ENCODE measurements at places on chromosomes 1 and 21. TPM values are rescaled to one million over a fixed set of nuclear protein-coding genes. Genes with fewer than 3 reads are reported as not detected.

ATP5PO gene
- 115 TPM for total RNA-seq

FALEC gene
- 0.36 TPM for total RNA-seq

DNA sequence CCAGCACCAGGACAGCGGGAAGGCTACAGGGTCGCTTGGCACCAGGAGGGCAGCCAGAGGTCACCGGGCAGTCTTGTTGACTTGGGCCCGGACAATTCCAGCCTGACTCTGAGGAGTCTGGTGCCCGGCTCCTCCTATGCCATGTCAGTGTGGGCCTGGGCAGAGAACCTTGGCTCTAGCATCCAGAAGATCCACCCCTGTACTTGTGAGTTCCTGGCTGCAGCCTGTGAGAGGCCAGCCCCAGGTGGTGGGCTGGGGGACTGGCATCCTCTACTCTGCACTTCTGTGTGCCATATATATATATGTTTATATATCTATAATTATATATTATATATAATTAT is 11.6 kb upstream of the PTPN7 start:
- no peak for DNase-seq

DNA sequence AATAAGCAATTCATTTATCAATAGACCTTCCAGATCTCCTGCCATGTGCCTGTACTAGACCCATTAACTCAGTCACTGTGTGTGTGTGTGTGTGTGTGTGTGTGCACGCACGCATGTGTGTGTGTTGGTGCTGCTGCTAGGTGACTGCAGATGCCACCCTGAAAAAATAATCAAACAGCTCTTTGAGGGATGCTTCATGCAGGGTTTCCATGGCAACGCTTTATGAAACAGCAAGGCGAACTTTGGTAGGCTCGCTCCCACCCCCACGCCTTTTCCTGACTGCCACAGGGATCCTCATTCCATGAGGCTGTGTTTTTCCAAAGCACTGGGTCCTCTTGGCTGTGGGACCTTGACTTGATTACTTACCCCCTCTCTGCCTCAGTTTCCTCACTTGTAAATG is 94.0 kb downstream of the HMGB4 start:
- no peak for DNase-seq

CNTN2 gene
- under 0.01 TPM for total RNA-seq

DNA sequence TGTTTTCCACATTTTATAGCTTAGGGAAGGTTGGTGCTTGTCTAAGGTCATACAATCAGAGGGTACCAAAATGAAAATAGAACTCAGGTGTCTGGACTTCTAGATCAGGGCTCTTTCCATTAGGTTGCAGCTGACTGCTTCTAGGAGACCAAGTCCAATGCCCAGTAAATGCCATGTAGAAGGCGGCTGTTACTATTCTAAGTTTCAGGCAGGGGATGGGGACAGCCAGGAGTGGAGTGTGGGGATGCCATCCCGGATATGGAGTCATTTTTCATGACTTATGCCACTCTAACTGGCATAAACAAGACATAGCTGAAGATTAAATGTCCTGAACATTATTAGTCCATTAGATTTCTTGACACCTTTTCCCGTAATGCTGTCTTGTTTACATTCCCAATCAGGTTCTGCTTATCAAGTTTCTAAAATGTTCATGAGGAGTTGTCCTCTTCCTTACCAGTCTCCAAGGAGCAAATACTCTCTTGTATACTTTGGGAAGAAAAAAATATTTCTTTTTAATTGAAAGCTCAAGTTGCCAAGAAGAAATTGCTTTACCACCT is 31.5 kb downstream of the XCL1 start:
- DNase-seq, result no peak

DNA sequence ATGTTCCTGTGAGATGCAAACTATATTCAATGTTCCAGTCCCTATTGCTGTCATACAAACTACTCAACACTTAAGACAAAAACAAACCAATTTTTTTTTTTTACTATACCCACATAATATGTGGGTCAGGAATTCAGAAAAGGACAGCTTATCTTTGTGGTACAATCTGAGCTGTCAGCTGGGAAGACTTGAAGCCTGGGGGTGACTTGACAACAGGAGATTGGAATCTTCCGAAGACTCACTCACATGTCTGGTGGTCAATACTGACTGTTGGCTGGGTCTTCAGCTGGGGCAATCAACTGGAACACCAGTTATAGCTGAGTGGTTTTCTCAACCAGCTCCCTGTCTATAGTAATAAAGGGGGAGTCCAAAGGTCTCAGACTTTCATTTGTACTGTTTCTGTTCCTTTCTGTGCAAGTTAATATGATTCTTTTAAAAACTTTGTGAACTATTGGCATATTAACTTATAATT is 81.7 kb upstream of the ATP1B1 start:
- DNase-seq, result no peak

TSPAN2 gene
- total RNA-seq, result 2.1 TPM

HPCAL4 gene
- total RNA-seq, result not detected

- peak; percentile 61 for DNase-seq
Measured at GRCh38 chr1:227315629-227316346, 2.5 kb downstream of the CDC42BPA start.

GRCh38 chr1:236460103-236460502 is 63.7 kb upstream of the LGALS8 start:
- DNase-seq, result no peak

OR2T29 gene
- not detected for total RNA-seq

OXCT2 gene
- total RNA-seq, result 1.1 TPM

GRCh38 chr1:41350055-41350378 is 11.2 kb upstream of the FOXO6 start:
- DNase-seq, result no peak

GRCh38 chr1:17061486-17061885 is 7.7 kb upstream of the SDHB start:
- DNase-seq, result no peak

ADAMTS5 gene
- total RNA-seq, result 39.1 TPM

DNA sequence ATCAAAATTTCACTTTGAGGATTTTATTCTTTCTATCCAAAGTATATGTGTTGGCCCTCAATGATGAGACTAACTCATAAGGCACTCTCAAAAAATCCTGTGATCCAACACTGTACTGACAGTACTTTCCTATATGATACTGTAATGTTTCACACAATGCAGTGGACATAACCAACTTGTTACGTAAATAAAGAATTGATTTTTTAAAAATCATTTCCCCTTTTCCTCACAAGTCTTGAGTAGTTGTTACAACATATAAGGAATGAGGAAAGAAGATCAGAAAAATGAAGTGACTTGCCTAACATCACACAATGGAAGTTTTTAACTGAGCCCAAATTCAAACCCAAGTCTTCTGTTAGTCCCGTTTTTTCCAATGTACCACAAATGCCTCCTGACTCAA is 17.2 kb downstream of the PTP4A2 start:
- DNase-seq, result no peak

GRCh38 chr21:31087639-31088473 is 49.6 kb upstream of the KRTAP19-8 start:
- no peak for DNase-seq

DNA sequence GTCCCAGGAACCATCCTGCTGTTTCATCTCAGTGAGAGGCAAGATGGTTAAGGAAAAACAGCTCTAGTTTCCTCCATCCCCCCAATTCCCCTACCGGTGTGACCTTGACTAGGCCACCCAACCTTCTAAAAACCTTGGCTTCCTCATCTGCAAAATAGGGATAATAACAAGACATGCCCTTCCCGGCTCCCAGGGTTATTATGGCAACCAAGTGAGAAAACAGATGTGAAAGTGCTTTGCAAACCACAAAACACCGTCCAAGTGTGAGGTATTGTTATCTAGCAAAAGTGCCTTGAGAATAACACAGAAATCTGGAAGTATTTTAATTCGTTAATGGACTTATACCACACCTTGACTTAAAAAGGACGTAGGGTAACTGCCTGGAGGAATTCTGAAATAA is 62.7 kb downstream of the ITPKB start:
- no peak for DNase-seq

DNA sequence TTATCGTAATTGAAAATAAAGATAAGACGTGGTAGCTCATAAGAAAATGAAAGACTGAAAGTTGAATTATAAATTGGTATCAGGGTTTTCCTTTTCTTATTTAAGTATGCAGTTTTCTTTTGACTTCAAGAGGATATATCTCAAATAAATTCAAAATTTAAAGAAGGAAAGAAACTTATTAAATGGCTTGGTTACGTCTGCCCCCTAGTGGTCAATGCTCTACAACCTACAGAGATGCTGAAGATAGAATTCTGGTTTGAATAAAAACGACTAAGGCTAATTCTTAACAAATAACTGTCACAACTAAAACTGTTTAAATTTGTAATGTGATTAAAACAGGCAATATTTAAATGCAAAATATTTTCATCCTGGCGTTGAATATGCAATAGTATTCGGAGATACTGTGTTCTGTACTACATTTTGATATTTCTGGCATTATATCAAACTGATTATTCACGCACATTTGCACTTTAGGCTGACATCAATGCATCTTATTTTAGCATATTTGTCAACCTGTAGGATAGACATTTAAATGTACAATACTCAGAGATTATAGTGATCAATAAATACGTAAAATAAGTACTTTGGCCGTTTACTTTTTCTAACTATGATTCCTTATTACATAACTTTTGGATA is 26.8 kb downstream of the IFI44 start:
- DNase-seq, result no peak

SH2D1B gene
- total RNA-seq, result not detected

- DNase-seq, result no peak
Measured at GRCh38 chr1:45884700-45885099, 81.3 kb downstream of the MAST2 start.

GRCh38 chr1:209650454-209650853 is 1.8 kb downstream of the LAMB3 start:
- no peak for DNase-seq

GRCh38 chr1:26544126-26544525 is 14.6 kb downstream of the RPS6KA1 start:
- DNase-seq, result no peak

DNA sequence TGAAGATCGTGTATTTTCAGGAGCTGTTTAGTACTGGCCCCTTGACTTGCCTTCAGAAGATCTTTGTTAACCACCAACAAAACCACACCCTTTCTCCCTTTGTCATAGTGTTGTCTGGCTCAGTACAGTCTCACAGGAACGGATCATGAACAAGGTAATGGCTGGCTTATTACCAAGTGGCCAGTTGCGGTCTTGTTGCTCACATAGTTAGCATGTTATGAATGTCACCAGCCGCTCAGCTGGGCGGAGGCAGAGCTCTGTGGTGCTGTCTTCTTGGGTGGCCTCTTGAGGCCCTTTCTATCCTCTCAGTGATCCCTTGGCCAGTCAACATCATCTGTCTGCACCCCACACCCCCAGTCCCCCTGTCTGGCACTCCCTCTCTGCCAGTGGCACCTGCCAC is 21.4 kb downstream of the CNIH3 start:
- DNase-seq, result peak; percentile 87

GRCh38 chr1:24928689-24929397 is 1.2 kb downstream of the RUNX3 start:
- no peak for DNase-seq

FAM177B gene
- total RNA-seq, result not detected

GRCh38 chr1:22330760-22331119 is 120.9 kb upstream of the ZBTB40 start:
- no peak for DNase-seq

- DNase-seq, result peak; percentile 71
Measured at GRCh38 chr1:247212627-247213617, 41.1 kb upstream of the ZNF124 start.

GRCh38 chr1:30847358-30847972 is 61.1 kb downstream of the SDC3 start:
- peak; percentile 93 for DNase-seq

Data from osteoblast (primary cell).